Fibroblast of lung (primary cell): ENCODE measurements at places on chromosomes 1 and 21.

DNA sequence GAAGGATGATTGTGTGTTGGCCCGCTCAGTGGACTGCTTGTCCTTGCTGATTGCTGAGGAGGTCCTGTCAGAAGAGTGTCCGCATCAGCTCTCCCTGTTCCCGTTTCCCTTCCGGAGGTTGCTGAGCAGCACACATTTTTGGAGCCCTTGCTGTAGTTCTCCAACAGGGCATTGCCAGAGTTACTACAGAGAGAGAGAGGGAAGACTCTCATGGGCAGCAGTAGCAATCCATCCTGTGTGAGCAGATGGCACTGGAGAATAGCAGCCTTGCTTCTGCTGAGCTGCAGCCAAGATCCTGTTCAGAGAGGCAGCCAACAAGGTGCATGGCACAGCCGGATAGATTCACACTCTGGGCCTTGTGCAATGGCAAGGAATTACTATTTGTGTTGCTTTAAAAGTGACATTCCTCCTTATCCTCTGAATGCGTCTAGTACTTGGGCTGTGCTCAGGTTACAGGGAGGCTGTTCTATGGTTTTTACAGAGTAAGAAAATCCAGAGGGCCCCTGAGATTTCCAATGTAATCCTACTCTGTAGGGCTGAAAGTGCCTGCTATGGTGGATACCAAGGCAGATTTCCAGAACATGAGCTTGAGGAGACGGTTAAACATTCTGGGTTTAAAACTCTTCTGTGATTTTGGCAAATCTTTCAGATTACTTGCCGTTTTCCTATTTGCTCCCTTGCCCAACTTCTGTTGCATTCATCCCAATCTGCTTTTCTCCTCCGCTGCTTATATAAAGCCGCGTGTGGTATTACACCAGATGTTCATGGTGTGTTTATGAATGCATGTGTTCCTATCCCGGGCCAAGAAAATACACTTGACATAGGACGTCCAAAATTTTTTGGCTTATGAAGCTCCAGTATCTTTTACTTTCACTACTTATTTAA, 27.4 kb downstream of the AK4 start:
- DNase-seq: peak; percentile 82

DNA sequence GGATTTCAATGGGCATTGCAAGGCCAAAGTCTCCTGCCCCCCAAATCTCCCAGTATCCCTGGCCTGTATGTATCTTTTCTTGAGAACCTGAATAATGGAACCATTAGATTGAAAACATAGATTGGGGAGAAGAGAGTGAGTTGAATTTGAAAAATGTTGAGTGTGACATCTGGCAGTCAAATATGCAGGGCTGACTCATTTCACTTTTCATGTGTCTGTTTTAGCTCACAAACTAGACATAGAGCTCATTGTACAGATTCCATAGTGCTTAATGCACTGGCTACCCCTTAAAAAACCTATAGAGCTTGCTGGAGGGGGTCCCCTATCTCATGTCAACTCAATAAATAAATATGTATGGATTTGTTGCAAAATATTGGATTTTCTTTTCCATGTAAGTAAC, 30.8 kb downstream of the DDR2 start:
- no peak for DNase-seq

GRCh38 chr1:108053270-108054013, 88.5 kb upstream of the VAV3 start:
- DNase-seq: no peak

GRCh38 chr1:111737216-111738132, 1.7 kb downstream of the INKA2 start:
- DNase-seq: no peak

DNA sequence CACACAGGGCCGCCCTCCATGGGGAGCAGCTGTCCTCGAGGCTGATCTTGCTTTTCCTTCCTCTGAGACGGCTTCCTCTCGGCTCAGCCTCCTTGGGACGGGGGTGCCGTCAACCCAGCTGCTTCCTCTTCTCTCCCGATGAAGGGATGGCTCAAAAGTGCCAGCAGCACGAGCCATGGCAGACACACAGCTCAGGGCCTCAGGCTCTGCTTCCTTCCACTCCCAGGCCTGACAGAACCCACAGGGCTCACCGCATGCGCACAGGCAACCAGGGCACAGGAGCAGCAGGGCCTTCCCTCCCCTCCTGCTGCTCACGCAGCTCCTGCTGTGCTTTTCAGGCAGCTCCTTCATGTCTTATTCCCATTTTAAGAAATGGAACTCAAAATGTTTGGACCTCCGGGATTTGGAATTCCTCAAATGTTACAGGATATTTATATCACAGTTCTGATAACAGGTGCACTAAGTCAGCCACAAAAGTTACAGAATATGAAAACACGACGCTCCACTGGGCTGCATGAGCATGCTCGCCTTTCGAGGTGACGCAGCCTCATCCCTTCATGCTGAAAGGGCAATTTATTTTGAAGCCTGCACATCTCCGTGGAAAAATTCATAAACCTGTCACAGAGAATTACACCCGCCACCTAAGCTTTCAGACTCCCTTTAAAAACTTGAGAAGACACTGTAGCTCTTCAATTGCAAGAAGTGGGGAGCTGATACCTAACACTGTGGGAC, 84.4 kb downstream of the HSF2BP start:
- no peak for DNase-seq

- peak; percentile 39 for DNase-seq
Observed at GRCh38 chr1:36217670-36218069, 6.6 kb upstream of the THRAP3 start.

DNA sequence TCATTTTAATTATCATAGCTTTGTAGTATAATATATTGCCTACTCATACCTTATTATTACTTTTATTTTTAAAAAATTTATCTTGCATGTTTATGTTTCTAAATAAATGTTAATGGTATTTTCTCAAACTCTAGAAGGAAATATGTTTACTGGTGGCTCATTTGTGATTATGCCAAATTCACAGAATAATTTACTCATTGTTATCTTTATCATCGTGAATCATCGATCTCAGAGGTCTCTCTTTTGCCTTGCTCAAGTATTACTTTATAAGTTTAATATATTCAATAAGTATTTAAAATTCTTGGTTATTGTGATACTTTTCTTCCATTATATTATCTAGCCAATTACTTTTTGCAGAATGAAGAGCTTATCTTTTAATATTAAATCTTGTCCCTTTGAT, 836.7 kb upstream of the ADAMTS5 start:
- no peak for DNase-seq

GRCh38 chr1:107689159-107689558, 275.8 kb downstream of the VAV3 start:
- no peak for DNase-seq

GRCh38 chr1:221891708-221892107, 149.8 kb upstream of the DUSP10 start:
- no peak for DNase-seq

DNA sequence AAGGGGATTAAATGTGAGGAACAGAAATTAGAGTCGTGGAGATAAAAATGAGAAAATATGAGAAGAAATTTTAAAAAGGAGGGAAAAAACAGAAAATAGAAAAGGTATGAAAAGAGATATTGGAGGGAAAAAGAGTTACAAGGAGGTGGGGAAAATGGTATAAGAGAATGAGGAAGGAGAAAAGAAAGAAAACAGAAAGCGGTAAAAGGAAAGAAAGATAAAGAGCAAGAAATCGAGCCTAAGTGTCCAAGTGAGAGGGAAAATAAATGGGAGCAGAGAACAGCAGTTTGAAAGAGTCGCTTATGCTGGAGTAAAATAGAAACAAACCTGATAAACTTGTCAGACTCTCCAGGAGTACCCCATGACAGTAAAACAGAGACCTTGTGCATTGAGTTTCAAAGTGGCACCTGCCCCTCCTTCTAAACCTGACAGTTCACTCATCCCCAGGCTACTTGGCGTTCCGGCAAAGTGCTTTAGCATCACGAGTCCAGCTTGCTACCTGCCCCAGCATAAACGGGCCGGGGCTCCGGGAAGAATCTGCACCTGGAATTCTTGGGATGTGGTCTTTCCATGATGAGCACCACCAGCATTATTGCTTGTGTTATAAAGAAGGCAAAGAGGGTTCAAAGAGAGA, 585 bp downstream of the NEGR1 start:
- DNase-seq: no peak

- no peak for DNase-seq
Observed at GRCh38 chr21:16258844-16259611, 529.2 kb downstream of the USP25 start.

DNA sequence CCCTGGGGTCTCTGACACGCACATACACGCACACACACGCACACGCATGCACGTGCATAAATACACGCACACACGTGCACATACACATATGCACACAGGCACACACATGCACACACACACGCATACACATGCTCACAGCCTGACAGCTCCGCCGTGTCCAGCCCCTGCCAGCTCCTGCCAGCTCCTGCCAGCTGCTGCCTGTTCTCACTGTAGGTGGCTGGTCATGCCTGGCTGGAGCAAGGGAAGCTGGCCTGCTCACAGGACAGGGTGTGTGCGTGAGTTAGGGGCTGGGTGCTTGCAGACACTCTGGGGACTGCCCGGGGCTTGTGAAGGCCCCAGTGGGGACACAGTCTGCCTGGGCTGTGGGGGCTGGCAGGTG, 4.9 kb downstream of the PLCH2 start:
- DNase-seq: no peak

DNA sequence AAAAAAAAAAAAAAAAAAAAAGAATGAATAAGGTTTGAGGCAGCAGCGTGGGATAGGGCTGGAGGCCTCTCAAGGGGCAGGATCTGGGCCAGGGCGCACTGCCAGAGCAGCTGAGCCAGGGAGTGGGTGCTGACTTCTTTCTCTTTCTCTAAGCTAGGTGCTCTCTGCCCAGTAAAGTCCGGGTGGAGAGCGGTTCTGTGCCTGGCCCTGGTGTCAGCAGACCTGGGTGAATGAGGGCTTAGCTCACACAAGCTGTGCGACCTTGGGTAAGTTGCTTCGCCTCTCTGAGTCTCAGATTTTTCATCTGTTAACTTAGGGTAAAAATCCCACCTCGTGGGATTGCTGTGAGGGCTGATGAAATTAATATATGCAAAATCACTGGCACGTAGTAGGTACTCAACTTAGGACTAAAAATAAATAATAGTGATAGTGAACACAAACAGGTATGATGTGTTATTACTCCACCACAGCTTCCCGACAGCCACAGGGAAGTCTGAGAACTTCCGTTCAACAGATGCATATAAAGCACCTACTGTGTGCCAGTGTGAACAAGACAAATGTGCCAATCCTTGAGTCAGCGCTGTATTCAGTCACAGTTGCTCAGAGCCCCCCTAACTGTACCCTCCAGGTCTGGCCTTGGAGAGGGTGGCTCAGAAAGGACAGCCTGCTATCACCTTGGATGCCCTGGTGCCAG, 2.0 kb upstream of the FAM131C start:
- DNase-seq: peak; percentile 83

DNA sequence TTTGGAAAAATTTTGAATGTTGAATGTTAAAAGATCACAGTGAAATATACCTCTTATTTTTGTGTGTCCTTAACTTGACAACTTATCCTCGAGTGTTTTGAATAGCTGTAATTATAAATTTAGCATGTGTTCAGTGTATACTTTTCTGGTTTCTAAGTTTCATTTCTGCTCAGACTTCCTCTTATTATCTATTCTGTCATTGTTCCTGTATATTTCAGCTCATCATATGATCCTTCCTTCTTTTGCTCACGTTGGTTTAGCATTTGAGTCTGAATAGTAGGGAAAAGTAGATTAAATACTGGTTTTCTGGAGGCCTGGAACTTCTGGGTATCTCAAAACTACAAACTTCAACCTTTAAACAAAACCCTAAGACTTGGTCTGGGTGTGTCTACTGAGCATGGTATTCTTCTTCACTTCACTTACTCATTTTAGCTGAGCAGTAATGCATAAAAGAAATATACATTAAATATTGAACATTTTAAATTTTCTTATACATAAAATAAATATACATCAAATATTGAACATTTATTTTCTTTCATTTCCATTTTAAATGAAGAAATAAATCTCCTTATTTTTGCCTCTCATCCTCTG, 3.3 kb upstream of the ATP6V1G3 start:
- DNase-seq: no peak

- DNase-seq: no peak
Observed at GRCh38 chr1:52366517-52366827, 467 bp upstream of the CC2D1B start.

DNA sequence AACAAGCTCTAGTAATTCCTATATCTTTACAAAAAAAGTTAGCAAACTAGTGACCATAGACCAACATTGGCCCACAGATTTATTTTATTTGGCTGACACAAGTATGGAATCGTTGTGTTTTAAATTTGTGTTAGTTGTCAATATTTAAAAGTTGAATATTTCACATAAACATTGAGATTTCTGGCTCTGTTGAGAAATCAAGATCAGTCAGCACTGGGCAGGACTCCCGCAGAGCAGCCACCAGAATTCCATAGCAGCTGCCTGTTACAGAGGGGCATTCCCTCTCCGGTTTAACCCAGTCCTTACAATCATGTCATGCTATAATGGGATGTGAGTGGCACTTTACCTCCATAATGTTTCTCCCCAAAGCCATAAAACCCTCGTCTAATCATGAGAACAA, 79.2 kb upstream of the NRIP1 start:
- peak; percentile 33 for DNase-seq

GRCh38 chr1:24768873-24769605, 23.8 kb downstream of the CLIC4 start:
- DNase-seq: no peak

DNA sequence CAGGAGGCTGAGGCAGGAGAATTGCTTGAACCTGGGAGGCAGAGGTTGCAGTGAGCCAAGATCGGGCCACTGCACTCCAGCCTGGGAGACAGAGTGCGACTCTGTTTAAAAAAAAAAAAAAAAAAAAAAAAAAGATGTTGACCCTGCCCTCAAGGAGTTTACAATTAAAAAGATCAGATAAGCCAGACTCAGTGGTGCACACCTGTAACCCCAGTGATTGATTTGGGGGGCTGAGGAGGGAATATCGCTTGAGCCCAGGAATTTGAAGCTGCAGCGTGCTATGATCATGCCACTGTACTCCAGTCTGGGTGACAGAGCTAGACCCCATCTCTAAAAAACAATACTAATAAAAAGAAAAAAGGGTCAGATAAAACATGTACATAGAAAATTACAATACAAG, 1.6 kb upstream of the SESN2 start:
- DNase-seq: no peak

- DNase-seq: peak; percentile 71
Observed at GRCh38 chr21:37087188-37087587, 14.1 kb downstream of the TTC3 start.

DNA sequence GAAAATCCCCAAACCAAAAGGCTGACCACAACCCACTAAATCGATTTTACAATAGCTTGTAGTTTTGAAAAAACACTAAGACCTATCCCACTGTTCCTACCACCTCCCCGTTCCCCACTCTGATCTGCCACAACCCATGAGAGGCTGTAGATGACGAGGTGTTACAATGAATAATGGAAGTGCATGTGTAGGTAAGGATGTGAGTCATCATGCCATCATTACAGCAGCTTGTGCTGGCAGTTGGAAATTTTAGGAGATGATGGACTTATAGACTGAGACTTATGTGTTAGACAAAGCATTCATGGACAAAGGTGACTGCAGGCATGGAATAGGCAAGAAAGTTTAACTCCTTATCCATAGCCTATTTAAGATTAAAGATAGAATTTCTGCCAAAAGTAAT, 184.7 kb upstream of the CACYBP start:
- DNase-seq: peak; percentile 52
